ENCODE measurements at places on chromosomes 12 and 14. TPM values are rescaled to one million over a fixed set of nuclear protein-coding genes. Genes with fewer than 3 reads are reported as not detected.

GRCh38 chr14:65425885-65426284 is 13.4 kb downstream of the FUT8 start:
- no peak for DNase-seq

DNA sequence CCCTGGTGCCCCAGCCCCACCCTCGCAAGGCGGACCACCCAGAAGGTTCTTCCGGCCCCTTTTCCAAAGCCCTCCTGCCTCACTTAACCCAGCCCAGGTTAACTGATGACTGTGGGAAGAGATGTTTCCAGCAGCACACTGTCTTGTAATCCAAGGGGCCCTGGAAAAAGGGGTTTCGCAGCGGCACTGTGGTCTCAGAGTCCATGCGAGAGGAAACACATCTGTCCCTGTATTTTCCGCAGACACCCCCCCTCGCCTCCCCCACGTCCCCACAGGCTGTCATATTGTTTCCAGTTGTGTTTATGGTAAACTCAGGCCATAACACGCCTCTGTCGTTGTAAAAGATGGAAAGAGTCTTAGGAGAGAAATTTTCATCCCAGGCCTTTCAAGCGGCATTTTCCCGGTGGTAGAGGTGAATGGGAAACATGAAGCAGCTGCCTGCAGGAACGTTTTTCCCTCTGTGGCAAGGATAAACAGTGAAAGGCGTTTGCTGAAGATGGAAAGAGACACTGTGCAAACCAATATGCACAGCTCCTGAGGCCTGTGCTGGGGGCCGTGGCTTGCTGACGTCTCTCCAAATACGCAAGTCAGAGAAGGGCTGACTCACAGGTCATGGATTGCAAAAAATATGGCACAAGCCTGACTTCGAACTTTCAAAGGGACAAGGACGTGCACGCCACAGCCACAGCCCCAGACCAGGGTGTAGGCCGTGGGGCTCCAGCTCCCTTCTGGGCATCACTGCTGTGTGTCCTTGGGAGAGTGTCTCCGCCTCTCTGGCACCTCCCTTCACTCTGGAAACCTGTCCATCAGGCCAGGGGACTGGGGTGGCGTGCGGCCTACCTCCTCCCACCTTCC is 22.5 kb upstream of the FZD10 start:
- no peak for DNase-seq

- DNase-seq, result no peak
These were observed 53.6 kb downstream of the SLC25A21 start for GRCh38 chr14:37118673-37119366.

DNA sequence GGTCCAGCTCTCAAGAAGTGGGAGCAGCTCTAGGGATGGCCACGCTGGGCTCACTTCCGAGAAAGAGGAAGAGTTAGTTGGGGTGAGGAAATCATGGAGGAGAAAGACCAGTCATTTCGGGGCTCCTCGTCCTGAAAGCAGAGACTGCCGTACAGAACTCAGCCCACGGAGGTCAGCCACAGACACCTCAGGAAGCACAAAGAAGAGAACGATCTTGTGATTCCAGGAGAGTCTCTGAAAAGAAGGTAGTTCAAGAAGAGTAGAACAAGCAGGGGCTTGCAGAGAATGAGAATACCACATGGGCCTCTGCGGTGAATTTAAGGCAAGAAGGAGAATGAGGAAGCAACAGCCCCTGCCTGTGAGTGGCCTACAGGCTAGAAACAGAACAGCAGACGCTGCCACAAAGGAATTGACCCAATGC is 311.9 kb downstream of the CACNA1C start:
- DNase-seq, result no peak

The C1QL4 gene
- total RNA-seq, result not detected

GRCh38 chr12:131230340-131231031 is 276.8 kb downstream of the ADGRD1 start:
- no peak for DNase-seq

DNA sequence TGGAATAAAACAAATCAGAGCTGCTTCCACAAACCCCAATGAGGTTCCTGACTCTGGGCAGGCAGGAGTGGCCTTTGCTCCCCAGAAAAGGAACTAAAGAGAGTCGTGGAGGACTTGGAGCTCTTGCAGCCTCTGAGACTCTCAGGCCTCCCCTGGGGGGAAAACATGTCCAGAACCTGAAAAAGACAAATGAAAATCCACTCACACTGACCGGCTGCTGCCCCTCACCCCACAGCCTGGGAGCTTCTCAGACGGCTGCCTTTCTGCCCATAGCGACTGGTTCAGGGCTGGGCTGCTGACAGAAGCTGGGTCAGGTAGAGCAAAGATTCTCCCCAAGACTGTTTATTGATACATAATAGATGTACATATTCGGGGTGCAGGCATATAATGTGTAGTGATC is 356.0 kb downstream of the ADGRD1 start:
- no peak for DNase-seq

DNA sequence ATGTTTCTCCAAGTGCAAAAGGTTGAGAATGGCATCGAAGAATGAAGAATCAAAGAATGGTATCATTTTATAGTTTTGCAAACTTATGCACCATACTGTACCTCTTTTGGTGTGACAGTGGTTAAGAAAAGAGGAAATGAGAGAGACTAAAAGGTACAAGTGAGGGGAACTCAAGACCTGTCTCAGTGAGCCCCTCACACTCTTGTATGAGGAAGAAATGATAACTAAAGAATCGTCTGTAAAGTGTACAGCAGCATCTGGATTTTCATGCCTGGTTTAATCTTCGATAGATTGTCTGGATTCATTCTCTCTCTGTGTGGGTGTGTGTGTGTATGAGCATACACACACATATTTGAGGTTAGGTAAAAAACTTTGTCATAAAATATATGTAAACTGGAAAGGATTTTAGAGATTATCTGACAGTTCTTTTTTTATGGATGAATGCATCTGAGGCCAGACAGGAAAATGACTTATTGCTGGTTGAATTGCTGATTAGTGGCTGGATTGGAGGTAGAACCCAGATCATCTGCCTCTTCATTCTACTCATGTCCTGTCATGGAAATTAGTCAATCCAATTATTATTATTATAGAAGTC is 16.0 kb upstream of the SLC38A2 start:
- DNase-seq, result no peak

DNA sequence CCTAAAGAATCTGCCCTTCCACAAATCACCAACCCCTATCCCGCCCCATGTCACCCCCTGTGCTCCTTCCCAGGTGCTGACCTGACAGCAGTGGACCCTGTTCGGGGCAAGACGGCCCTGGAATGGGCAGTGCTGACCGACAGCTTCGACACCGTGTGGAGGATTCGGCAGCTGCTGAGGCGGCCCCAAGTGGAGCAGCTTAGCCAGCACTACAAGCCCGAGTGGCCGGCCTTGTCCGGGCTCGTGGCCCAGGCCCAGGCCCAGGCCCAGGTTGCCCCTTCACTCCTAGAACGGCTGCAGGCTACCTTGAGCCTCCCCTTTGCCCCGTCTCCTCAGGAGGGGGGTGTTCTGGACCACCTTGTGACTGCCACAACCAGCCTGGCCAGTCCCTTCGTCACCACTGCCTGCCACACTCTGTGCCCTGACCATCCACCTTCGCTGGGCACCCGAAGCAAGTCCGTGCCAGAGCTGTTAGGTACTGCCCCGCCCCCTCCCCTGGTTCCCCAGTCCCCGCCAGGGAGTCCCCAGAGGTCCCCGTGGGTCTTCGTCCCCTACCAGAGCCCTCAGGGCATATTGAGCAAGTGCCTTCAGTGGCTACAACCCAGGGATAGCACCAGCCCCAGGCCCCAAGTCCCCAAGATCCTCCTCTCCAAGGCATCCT is 2.7 kb downstream of the ANKRD33 start:
- no peak for DNase-seq

DNA sequence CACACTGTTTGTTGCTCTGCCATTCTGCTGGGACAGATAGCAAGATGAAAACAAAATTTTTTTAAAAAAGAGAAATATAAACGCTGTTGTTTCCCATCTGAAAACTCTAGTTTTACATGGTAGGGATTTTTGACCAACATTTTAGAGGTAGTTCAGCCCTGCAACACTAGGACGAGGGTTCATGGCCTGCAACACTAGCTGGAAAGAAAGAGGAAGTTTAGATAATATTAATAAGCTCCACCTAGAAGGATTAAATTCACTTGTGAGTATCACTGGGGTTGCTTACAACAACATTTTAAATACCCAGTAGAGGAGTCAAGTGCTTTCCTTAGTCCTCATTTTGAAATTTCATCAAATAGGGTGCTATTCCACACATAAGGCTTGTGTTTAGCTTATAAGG is 68.2 kb downstream of the SRGAP1 start:
- DNase-seq, result no peak

DNA sequence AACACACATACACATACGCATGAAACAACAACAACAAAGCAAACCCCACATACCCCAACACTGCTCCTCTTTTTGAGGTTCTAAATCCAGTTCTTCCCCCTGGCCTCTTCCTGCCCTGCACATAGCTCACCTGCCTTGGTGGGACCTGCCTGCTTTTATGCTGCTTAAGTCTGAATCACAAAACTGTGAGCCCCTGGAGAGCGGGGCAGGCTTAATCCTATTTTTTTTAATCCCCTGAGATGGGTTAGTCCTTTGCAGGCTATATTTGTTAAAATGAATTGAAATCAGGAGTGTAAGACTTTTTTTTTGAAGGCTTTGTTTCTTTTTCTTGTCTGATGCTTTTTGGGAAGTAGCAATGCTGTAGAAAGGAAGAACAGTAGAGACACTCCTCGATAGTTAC is 84.6 kb upstream of the MAX start:
- DNase-seq, result no peak

DNA sequence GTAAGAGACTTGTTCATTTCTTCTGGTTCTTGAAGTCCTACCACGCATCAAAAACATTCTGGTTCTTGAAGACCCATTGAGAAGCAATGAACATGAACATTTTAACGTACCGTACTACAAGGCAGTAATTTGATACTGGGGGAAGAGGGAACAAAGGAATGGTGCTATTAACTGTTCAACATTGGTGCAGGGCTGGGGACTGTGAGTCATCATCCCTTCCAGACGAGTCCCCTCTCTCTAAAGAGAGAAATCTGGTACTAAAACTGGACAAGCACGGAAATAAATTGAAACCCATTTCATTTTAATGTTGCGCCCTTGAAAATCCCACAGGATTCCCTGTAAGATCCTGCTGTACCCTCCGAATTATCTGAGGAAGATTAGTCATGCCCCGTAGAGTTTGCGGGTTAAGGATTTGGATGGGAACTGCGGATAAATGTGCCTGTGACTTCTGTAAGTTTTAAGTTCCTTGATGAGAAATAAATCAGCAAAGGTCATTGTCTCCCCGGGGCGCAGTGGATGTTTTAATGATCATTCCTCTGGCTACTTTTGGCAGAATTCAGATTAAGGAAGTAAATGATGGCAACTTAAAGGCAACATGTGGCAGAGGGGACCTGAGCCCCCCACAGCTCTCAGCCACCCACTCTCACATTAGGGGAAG is 78.6 kb downstream of the KCNK13 start:
- DNase-seq, result no peak

- no peak for DNase-seq
These were observed 765 bp downstream of the SCYL2 start for GRCh38 chr12:100267603-100268281.

GRCh38 chr12:116892349-116893140 is 11.3 kb upstream of the HRK start:
- DNase-seq, result no peak

GRCh38 chr14:81068176-81068782 is 112.9 kb downstream of the TSHR start:
- DNase-seq, result no peak

GRCh38 chr14:27386391-27386790 is 788.6 kb upstream of the NOVA1 start:
- no peak for DNase-seq

The CCDC197 gene
- not detected for total RNA-seq

The LMNTD1 gene
- 0.22 TPM for total RNA-seq

DNA sequence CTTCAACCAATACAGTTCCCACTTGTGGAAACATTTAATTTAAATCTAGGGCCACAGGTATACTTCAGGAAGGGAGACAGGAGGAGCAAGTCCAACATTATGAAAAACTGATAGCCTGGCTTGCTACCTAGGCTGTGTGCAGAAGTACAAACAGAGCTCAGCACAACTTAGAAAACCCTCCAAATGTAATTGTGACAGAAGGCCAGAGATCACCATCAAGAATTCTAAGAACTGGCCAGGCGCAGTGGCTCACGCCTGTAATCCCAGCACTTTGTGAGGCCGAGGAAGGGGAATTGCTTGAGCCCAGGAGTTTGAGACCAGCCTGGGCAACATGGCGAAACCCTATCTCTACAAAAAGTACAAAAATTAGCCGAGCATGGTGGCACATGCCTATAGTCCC is 14.1 kb downstream of the ATP2B1 start:
- no peak for DNase-seq

DNA sequence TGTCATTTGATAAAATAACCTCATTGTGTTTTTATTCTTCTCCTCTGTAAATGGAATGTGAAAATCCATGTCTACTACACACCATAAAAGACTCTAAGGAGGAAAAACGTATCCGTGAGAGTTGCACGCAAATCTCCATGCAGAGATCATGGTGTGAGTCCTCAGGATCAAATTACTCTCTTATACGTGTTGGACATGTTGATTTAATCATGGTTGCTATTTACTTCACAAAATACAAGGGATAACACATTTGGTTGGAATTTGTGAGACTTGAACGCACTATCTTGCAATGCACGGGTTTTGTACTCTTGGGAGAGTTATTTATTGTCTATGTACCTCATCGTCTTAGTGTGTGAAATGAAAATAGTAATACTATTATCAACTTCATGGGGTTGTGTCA is 128.0 kb upstream of the RASSF8 start:
- DNase-seq, result no peak

DNA sequence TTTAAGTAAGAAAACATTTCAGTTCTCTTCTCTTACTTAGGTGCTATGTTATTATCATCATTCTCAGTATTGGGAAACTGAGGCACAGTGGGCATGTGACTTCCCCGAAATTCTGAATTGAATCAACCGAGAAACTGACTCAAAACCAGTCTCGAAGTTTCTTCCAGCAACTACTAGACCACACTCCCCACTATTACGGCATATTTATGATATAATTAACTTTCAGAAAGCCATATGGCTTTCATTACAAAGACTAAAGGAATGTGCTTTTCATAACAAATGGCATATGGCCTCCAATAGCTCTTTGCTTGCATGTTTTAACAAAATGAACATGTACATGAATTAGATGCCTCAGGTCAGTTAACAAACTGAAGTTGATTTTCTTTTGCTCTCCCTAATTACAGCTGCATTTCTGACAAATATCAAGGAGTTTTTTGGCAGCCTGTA is 182.9 kb upstream of the SLC38A2 start:
- no peak for DNase-seq

The RND1 gene
- 0.74 TPM for total RNA-seq

- no peak for DNase-seq
These were observed 57.5 kb downstream of the ZNF664 start for GRCh38 chr12:124030510-124030909.

The POTEG gene
- total RNA-seq, result not detected

The DTX1 gene
- 6.6 TPM for total RNA-seq

DNA sequence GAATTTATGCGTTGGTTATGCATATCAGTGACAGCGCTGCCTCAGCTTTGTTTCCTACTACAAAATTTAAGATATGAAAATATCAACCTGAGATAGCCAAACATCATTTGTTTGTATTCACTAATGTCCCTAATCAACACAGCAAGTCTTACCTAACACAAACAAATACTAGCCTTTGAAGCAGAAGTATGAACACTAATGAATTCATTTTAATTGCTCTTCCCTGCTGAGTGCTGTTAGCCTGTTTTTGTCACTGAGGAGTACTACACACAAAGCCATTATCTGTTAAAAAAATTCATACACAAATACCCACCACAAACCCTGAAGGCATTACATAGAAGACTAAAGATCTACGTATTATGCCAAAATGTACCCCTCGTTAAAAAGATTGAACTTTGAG is 150.8 kb downstream of the HELB start:
- no peak for DNase-seq

The CAPZA3 gene
- total RNA-seq, result not detected

The KRT73 gene
- not detected for total RNA-seq

- no peak for DNase-seq
These were observed 53.0 kb downstream of the PAPLN start for GRCh38 chr14:73290279-73290678.
